ENCODE measurements at places on chromosomes 1 and 21. TPM values are rescaled to one million over a fixed set of nuclear protein-coding genes. Genes with fewer than 3 reads are reported as not detected.

GRCh38 chr1:166675213-166675612 lies 164.1 kb upstream of the POGK start:
- no peak for DNase-seq

- DNase-seq = no peak
These were observed 87.0 kb upstream of the ZC3H11B start for GRCh38 chr1:219699870-219700269.

GRCh38 chr1:64482720-64483119 lies 12.8 kb downstream of the CACHD1 start:
- no peak for DNase-seq

GRCh38 chr1:6466023-6466422 lies at the start of gene TNFRSF25:
Gene TNFRSF25, minus strand, starts transcription at chr1:6466173. Its CDS starts 66 bp downstream, at chr1:6466107.
- DNase-seq = no peak

- DNase-seq = no peak
These were observed 99.2 kb upstream of the BTG3 start for GRCh38 chr21:17711896-17712295.

GRCh38 chr1:37901893-37902225 lies 42.5 kb upstream of the MTF1 start:
- no peak for DNase-seq

GRCh38 chr1:244264163-244264562 lies 187.5 kb downstream of the ADSS2 start:
- DNase-seq = no peak

- DNase-seq = no peak
These were observed 165.7 kb downstream of the RHOU start for GRCh38 chr1:228900886-228901392.

DNA sequence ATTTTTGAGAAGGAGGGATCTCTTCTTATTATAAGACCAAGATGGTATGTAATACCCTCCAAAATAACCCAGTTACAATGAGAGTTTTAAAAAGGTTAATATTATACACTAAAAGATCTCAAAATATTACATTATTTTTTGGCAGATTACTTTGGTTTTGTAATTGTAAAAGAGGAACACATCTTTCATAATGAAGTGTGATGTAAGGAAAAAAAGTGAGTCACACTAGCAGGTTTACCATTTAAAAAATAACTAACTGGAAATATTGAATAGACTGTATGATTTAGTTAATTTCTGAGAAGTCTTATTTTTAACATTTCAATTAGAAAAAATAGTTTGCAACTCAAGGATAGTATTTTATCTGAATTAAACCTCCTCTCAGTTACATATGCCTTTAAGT lies 1.1 kb downstream of the F5 start:
- DNase-seq = no peak

Gene SFN
- 0.63 TPM for polyA plus RNA-seq

GRCh38 chr1:65904681-65905083 lies 112.0 kb downstream of the PDE4B start:
- no peak for DNase-seq

DNA sequence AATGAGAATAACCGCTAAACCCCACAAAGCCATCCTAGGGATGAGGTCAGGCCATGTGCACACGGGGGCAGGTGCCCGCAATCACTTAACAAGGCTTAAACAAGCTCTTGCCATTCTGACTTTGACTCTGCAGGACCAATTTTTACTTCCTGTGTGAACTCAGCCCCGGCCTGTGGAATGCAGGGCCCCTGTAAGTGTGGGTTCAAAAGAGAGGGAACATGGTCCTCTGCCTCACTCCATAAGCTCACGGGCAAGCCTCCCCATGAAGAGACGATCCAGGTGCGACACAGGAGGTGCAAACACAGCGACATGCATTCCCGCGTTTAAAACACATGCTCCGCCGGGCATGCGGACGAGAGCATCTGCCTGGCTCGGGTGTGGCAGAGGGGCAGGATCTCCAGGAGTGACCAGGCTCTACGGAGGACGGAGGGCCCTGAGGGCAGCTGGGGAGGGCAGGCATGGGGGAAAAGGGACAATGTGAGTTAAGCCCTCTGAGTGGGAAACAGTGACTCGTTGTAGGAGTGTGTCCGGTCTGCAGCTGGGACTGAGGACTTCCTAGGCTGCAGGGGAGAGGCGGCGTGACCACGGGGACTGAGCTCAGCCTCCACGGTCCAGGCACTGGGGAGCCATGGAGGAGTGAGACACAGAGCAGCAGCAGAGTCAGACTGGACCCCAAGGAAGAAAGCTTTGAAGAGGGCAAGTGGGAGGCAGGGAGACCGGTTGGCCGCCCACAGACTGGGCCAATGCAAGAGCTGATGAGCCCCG lies 40.6 kb upstream of the AJAP1 start:
- no peak for DNase-seq

GRCh38 chr1:115364046-115364779 lies 26.2 kb upstream of the NGF start:
- DNase-seq = peak; percentile 28

DNA sequence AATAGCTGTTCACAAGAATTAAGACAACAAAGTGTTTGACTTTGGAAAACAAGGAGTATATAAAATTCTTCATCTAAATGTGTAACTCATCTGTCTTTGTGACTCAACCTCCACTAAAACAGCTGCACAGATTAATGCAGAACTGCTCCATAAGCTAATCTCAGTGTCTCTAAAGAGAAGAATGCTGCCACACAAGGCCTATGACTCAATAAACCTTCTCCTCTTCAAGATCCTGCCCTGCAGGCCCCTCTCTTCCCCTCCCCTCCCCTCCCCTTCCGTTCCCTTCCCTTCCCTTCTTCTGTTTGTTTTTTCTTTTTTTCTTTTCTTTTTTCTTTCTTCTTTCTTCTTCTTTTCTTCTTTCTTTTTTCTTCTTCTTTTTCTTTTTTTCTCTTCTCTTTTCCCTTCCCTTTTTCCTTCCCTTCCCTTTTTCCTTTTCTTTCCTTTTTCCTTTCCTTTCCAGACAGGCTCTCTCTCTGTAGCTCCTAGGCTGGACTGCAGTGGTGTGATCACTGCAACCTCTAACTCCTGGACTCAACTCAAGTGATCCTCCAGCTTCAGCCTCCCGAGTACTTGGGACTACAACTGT lies 1052.8 kb downstream of the BRINP3 start:
- DNase-seq = no peak

- DNase-seq = no peak
These were observed 6.0 kb upstream of the KNCN start for GRCh38 chr1:46557403-46557802.

GRCh38 chr1:243287652-243288051 lies 31.8 kb downstream of the SDCCAG8 start:
- peak; percentile 7 for DNase-seq

- DNase-seq = no peak
These were observed 55.4 kb upstream of the JUN start for GRCh38 chr1:58839147-58839795.

Gene ASTN1
- 1.5 TPM for polyA plus RNA-seq

DNA sequence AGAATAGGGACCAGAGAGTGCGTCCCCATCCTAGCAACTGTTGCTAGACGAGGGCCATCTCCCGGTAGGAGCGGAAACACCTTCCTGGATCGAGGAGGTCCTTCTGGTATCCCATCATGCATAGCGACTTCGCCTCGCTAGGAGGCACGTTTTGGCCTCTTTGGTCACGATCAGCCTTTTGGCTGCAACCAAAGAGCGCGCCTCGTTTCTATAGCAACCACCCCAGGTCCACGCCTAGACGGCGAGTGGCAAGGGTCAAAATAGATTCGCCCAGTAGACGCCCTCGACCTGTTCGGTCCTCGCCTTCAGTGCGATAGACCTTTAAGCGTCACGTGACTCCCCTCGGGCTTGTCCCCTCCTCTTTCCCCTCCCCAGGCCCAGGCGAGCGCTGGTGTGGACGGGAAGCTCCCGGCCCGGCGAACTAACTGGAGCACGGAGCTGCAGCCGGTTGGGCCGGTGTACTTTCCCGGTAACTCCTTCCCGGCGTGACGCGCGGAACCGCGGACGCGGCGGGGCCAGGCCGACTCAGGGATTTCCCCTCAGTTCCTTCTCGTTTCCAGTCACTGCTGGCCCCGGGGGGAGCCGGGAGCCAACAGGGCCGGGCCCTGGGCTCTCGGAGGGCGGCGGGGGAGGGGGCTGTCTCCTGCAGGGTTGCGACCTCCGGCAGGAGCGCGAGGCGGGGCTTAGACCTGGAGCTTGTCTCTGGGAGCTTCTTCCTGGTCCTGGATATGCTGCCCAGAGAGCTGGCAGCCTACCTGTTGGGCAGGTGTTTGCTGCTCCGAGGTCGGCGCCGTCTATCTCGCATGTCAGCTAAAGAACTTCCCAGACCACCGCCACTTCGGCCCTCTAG lies at the start of gene DNAJC16:
Gene DNAJC16, plus strand, starts transcription at position 359 of the 850 bp plus-strand sequence. CDS start 2,258 bp downstream, outside the sequence.
- DNase-seq = peak; percentile 100

- DNase-seq = no peak
These were observed 184.3 kb downstream of the HIVEP3 start for GRCh38 chr1:41734201-41734970.

Gene DYNLT5
- 2.1 TPM for polyA plus RNA-seq

DNA sequence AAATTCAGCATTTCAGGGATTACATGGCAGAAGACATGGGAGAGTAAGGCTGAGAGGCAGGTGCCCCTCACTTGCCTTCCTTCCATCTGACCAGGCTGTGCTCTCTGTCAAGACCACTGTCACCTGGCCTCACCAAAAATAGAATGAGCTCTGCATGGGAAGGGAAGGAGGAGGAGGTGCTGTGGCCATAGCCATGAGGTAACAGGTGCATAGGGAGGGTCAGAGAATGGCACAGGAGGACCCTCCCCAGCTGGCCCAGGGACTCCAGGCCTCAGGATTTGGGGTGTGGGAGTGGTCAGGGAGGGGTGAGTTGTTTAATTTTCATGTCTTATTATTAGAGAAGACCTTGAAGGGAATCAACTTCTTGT lies 192.3 kb downstream of the FCRL5 start:
- no peak for DNase-seq

Data from renal cortex interstitium (tissue), 15 donors.